ENCODE measurements at places on chromosomes 2 and 18.
A peak's percentile ranks its signal among the peaks of the same experiment; 100 is the strongest.

GRCh38 chr2:86074256-86074655 lies 31.4 kb downstream of the POLR1A start:
- DNase-seq = no peak

DNA sequence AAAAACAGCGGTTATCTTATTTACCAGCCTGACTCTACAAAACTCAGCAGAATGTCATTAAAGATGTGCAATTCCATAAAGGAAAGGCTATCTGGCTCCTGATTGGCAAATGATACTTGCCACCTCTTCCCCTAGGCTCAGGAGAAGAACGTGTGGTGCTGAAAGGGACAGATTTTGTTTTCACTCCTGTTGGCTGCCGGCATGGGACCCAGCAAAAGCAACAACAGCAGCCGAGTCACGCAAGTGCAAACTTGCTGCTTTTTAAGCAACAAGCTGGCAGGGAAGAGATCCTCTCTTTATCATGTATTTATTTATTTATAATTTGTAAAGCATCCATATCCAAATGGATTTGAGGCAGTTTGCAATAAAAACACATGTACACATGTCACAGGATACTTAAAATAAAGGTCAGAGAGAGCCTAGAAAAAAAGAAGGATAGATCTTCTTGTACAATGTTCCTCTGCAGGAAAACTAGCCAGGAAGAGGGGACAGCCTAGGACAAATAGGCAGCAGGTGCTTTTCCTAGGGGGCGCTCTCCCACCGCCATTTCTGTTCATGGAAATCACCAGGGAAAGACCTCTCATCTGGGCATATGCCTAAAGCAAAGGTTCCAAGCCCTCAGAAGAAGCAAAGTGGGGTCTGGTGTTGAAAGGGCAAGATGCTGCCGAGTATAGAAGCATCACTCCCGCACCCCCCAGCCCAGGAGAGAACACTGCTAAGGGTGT lies 799.3 kb downstream of the BCL11A start:
- DNase-seq = no peak

- DNase-seq = peak; percentile 82
Observed at GRCh38 chr2:48448274-48449061, 81.5 kb upstream of the STON1 start.

DNA sequence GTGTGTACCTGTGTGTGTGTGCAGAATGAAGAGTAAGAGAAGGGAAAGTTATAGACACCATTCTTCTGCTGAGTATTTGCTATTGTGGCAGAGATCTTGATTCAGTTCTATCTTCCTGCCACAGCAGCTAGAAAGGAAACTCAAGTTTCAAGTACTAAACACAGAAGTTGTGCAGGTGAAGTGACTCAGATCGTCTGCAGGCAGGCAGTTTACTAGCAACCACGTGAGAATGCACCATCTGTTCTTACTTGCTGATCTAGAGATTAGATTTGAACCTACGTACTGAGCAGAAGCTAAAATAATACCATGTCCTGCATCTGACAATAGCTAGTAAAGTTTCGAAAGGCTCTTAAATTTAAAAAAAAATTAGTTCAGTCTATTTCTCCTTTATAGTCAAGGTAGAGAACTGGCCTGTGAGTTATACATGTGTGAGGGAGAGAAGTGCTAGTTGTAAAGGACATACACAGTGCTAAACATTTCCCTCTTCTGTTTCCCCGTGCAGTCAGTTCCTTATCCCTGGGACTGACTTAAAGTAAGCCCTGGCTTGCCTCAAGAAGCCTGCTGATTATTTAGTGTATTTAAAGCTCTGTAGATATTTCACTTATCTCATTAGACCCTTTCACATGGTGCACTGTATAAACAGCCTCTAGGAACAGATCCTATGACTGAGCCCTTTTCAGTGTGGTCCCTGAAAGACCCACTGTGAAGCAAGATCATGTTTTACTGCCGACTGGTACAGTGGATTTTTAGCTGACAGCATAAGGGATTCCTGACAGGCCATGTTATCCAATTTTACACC lies 45.0 kb downstream of the SLC38A11 start:
- DNase-seq = peak; percentile 80

GRCh38 chr2:32772638-32773447 lies 145.0 kb downstream of the TTC27 start:
- DNase-seq = peak; percentile 45
